ENCODE measurements at places on chromosomes 11 and 22.

- DNase-seq, result no peak
Observed at GRCh38 chr11:2777386-2777785, 77.6 kb upstream of the KCNQ1OT1 start.

GRCh38 chr11:11584530-11584810, 37.3 kb downstream of the GALNT18 start:
- DNase-seq, result no peak

- DNase-seq, result no peak
Observed at GRCh38 chr22:20584872-20585638, 77.6 kb downstream of the MED15 start.

GRCh38 chr11:113992459-113993110, 17.7 kb downstream of the HTR3A start:
- DNase-seq, result no peak

DNA sequence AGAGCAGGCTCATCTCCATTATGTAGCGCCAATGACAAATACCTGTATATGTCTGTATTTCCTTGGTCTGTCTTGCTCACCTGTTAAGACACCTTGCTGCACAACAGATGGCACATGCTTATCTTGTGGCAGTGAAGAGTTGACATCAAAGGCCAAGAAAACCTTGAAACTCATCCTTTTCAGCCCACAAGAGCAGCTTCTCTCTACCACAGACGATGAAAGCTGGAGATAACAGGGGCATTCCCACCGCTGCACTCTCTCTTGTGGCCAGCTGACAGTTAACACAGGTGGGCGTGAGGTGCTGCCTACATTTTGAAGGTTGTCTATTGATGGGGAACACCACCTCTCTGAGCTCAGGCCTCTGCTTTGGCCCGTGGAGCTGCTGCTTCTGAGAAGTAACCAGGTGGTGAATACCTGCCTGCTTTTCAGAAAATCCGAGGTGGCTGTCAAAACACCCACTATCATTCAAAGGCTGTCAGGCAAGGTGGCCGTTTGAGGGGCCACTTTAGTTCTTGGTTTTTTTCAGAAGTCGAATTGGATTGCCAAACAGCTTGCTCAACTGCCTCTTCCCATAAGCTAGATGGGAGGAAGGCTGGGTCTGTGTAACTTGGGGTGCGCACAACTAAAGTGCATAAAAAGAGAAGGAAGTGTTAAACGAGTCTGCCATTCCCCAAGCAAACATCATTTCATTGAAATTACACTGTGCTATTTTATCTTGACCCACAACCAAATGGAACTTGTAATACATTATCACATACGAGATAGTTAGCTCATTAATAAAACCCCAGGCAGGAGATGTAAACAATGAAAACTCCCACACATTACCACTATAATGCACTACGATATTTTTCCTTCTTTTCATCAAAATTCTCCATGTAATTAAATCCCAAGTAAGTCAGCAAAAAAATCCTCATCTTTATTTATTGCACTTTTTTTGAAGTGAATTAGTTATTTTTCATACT, 87.1 kb upstream of the RAG2 start:
- no peak for DNase-seq

DNA sequence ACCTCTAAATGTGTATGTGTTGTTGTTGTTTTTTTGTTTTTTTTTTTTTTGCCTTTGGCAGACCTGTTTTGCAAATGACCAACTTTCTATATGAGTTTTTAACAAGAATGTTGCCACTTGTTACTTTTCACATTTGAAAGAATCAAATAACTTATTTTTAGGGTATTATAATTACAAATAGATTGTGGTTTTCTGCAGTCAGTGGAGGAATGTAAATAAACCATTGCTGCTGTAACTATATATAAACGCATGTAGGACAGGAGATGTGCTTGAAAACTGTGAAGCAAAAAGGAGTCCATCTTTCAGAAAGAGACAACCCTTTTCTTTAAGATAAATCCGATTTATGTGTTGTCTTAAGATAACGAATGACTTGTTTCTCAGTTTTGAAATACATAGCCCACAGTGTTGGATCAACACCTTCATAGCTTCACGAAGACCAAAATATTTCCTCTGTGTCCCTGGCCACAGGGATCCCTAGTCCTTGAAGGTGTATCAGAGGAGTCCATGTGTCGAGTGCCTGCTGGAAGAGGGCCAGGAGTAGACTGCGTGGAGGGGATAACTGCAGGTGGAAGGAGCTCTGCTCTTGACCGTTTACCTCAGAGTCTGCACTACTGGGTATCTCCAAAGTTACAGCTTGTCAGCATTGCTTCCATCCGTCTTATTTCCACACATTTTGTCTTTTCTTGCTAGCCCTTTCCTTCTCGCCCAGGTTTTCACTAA, 24.7 kb downstream of the TNRC6B start:
- no peak for DNase-seq

DNA sequence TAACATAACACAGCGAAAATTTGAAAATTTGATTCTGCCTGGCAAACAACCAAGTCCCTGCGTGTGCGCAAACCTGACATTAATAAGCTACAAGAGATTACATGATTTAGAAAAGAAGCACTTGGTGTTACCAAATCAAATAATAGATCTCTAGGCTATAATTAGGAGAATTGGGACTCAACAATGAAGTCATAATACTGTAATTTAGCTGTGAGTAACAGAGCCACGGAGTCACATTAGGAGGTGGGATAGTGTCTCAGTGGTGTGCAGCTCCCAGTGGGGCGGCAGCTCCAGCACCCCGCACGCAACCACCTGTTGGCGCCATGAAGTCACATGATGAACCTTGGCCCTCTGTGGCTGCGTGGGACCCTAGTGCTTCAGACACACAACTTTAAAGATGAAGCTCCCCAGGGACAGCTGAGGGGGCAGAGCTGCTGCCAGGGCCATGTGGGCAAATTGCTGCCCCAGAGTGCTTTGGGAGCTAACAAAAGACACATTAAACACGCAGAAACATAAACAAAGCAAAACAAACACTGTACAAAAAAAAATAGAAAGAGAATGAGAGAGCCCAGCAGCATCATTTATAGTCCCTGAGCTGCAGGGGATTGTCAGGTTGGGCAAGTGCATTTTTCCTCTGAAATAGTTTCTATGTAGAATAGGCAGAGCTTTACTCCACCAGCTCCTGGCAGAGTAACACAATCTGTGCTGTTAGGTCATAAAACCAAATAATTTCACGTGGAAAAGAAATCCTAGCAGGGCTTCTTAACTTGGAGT, 605.6 kb downstream of the SOX6 start:
- no peak for DNase-seq

DNA sequence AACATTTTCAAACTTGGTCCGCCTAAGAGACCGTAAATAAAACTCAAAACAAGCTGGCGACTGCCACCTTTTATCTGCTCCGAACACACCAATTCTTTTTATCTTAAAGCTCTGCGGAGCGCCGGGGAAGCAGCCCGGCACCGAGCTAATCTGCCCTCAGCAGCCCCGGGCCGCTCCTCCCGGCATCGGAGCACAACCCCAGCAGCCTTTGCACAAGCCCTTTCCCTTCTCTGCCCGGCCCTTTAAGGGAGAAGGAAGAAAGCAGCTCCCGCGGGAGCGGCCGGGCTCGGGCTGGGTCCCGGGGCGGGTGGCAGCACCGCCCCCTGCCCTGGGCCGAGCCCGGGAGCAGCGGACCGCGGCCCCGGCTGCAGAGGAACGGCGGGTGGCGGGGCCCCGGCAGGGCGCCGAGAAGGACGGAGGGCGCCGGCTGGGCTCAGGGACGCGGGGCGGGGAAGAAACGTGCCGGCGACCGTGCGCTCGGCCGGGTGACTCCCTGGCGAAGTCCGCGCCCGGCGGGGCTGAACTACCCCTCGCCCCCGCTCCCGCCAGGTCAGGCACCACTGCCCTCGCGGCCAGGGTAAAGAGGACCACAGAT, 133.6 kb upstream of the C11orf58 start:
- DNase-seq, result no peak

GRCh38 chr22:25959818-25960774, 209.2 kb upstream of the SEZ6L start:
- DNase-seq, result no peak

DNA sequence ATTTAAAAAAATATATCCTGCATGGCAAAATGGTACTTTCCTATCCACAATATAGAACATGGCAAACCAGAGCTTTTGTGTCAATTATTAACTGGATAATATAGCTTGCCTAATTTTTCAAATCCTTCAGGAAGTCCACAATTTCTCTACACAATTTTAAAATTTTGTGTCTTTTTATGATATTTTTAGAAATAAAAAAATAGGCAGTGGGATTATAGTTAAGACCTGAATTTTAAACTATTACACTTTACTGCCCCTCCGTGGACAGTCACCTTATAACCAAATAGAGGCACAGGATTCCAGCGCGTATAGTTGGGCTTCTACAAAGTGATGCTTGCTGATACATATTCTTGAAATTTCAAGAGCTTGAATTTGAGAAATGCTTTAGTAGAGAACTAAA, 2.1 kb upstream of the DMC1 start:
- DNase-seq, result peak; percentile 34

DNA sequence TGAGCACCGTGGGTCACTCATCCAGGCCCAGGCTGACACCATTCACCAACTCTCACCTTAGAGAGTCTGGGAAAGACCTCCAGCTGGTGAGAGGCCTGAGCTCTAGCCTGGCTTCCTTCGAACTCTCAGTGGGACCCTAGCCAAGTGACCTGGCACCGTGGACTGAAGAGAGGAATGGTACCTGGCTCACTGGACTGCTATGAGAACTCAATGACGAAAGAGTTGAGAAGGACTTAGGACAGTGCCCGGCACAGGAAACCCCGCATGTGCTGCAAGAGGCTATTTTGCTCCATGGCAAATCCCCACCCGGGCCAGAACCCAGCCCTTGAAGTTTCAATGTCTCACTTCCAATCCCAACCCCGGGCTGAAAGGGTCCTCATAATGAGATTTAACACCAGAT, 605 bp upstream of the RAPSN start:
- DNase-seq, result no peak

DNA sequence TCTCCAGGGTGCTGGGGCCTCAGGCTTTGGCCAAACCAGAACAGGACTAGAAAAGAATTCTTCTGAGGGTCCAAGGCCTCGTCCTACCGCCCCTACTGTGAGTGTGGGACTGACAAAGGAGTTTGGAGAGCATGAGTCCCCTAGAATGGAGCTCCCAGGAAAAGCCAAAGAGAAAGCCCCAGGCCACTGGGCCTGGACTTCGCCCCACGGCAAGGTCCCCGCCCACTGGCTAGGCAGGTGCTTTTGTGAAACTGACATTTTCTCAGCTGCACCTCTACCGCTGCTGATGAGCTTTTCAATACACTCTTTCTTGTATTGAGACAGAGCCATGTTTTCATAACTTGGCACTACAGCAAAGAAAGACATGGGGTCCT, 9.7 kb upstream of the FGF3 start:
- DNase-seq, result no peak

- DNase-seq, result no peak
Observed at GRCh38 chr22:44795701-44796630, 43.6 kb downstream of the ARHGAP8 start.

DNA sequence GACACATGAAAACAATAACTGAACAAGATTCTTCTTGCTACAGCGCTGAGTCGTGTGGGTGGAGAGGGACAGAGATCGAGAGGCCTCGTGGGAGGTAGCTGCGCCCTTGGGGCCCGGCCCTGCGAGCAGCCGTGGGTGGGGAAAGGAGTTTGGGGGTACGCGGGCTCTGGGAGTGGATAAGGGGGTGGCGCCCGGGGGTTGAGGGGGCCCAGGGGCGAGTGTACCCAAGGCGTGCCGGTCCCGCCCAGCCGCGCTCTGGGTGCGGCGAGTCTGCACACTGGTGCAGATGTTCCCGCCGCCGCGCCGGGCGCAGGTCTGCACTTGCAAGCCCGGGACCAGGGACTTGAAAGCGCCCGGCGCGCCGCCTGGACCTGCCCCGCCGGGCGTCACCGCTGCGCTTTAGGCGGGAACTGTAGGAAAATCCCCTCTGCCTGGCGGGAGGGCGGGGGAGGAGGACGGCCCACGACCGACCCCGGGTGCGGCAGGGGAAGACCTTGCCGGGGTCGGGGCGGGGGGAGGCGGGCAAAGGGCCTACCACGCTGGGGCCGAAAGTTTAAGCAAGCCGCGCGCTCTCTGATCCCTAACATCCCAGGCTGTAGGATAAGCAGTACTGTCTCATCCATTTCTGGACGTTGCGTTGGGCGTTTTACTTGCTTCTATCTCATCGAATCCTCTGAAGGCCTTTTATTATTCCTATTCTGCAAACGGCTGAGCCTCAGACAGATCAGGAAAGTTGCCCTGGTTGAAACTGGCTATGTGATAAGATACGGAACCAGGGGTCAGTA, 1.4 kb upstream of the KREMEN1 start:
- no peak for DNase-seq

DNA sequence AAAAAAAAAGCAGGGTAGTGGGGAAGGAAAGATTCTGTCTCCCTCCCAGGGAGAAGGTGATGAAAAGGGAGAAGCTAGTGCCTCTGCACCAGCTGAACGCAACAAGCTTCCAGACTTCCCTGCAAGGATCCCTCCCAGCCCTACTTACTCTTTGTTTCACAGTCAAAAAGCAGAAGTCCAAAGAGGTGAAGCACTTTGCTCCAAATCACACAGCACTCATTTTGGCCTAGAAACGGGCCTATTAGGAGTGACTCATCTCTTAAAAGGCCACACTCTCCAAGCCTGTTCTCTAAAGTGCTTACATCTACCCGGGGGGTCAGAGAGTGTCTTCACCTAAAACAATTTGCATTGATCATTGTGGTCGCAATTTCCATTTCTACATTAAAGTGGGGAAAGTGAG, 17.7 kb upstream of the GRK3 start:
- DNase-seq, result no peak

GRCh38 chr11:21614961-21615360, 577.9 kb upstream of the ANO5 start:
- DNase-seq, result no peak

DNA sequence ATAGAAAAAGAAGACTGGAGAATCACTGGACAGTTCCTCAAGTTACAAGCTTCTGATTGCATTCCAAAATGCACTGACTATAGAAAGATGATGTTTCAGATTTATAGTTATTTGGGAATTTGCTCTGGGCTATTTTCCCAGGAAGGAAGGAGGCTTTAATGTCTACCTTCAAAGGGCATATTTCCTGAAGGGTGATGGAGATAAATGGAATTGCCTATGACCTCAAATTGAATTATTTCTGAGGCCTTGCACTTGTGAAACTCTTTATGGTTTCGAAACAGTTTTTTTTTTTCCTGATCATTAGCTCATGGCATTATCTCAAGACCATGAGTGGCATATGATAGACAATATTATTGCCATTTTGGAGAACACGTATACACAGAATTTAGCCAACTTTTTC, 333.9 kb downstream of the METTL15 start:
- no peak for DNase-seq

- DNase-seq, result no peak
Observed at GRCh38 chr11:57648801-57649735, 644 bp downstream of the YPEL4 start.

GRCh38 chr22:39318507-39319283, 728 bp downstream of the RPL3 start:
- no peak for DNase-seq

- DNase-seq, result no peak
Observed at GRCh38 chr11:122628810-122629555, 26.5 kb upstream of the UBASH3B start.

Measured in SK-N-MC (cell line).